Inflammatory macrophage treated with lipopolysaccharide for 1 hour (primary cell): ENCODE measurements at places on chromosomes 7 and 10.
A peak's percentile ranks its signal among the peaks of the same experiment; 100 is the strongest.

- DNase-seq = no peak
Measured at GRCh38 chr10:100072514-100072913, 9.2 kb downstream of the CPN1 start.

DNA sequence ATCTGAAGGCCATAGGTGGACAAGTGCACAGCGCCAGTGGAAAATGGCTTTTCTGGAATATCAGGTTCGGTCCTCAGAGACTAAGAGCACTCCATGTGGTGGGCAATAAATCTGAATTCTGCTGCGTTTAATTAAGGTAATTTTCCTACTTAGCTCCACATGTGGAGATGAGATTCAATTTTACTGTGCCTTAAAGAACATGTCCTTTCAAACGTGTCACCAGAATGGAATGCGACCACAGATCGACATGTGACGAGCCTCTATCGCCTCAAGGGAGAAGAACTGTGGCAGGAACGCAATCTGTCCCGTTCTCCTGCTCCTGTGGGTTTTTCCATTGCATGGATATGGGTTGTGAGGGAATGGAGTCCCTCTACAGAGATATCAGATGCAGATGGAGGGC lies 205.3 kb upstream of the ZNF32 start:
- DNase-seq = no peak

DNA sequence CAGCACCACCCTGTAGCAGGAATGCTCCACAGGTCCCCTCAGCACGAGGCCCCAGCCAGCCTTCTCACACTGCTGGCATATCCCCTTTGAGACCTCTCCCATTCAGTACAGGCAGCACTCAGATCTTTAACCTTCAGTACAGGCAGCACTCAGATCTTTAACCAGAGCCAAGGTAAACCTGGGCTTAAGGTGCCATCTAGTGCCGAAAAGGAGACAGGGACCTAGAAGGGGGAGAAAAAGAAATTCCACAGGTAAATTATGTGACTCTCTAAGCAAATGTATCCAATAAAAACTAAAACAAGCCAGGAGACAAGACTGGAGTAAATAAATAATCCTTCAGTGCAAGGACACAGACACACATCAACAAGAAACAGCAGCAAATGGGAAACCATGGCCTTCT lies 358.6 kb downstream of the PTPRN2 start:
- no peak for DNase-seq

DNA sequence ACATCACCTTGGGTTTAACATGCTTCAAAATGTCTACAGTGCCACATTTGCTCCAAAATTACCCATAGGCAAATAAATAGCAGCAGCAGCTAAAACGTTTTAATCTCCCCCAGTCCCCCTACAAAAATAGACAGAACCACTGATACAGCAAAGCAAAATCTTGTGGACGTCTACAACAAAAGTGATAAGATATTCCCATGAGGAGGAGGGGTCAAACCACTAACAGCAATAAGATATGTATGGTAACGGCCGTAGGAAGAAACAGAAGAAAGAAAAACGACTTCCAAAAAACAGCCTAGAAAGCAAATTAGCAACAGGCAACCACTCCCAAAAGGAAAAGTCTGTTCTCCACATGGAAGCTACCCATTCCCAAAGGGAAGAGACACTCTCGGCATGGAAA lies 34.5 kb upstream of the ST8SIA6 start:
- no peak for DNase-seq

- no peak for DNase-seq
Measured at GRCh38 chr10:20059084-20059835, 243.0 kb downstream of the PLXDC2 start.

DNA sequence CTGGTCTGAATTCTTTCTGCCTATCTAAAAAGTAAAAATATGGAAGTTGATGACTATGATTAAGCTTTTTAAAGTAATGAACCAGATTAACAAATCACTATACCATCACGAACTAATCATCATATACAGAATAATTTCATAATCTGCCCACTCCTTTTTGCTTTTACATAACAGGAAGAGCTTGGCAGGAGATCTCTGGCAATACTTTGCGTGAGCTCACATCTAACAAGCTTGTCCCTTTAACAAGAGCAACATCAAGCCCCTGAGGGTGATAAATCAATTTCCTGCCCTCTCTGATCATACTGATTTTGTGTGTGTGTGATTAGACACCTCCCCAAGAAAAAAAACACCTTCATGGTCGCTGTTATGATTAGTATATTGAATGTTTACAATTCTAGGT lies 143.5 kb upstream of the ASAH2 start:
- peak; percentile 95 for DNase-seq

DNA sequence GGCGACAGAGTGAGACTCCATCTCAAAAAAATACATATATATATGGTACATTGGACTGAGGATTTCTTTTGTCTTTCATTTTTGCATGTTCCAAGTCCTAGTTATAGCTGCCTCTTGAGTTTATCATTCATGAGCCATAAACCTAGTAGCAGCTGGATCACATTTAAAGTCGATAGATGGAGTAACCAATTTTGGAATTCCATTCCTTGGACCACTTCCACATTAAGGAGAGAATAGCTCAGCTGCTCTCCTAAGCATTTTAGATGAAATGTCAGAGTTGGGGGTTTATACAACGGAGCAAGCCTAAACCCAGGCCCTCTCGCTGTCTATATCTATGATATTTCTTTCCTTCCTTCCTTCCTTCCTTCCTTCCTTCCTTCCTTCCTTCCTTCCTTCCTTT lies 141.2 kb downstream of the LYZL1 start:
- no peak for DNase-seq

- DNase-seq = no peak
Measured at GRCh38 chr10:31030260-31030659, 1.4 kb downstream of the ZNF438 start.

DNA sequence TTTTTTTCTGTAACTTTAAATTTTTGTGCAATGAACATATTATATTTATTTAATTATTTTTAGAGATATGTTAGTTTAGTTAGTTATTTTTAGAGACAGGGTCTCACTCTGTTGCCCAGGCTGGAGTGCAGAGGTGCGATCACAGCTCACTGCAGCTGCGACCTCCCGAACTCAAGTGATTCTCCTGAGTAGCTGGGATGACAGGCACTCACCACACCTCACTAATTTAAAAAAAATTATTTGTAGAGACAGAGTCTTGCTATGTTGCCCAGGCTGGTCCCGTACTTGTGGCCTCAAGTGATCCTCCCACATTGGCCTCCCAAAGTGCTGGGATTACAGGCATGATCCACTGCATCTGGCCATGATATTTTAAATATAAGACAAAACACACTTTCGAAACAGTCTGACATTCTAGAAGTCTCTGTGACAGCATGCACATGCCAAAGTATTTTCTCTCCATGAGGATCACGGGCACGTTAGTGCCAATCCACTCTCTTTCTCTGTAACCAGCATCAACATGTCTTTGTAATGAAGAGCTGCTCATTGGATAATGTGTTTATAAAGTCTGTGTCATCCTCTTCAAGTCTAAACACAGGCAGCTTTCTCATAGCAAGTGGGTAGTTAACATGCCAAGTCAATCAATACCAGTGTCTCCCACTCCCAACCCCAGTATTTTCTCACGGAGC lies 137.4 kb downstream of the GLI3 start:
- no peak for DNase-seq

DNA sequence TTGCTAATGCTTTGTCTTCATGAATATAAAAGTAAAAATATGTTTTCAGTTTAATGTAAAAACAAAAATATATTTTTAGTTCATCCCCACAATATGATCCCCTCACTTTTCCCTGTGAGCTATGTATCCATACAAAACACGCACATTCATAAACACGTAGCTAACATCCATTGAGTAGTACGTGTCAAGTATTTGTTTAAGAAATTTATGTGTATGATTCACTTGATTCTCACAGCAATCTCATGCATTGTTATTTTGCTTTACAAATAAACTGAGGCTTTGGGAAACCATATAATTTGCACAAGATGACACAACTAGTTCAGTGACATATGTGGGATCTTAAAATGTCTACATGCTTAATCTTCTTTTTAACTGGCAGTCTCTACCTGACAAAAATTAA lies 329.6 kb upstream of the SEMA3C start:
- no peak for DNase-seq

- no peak for DNase-seq
Measured at GRCh38 chr10:22294694-22295093, 21.5 kb upstream of the COMMD3 start.

DNA sequence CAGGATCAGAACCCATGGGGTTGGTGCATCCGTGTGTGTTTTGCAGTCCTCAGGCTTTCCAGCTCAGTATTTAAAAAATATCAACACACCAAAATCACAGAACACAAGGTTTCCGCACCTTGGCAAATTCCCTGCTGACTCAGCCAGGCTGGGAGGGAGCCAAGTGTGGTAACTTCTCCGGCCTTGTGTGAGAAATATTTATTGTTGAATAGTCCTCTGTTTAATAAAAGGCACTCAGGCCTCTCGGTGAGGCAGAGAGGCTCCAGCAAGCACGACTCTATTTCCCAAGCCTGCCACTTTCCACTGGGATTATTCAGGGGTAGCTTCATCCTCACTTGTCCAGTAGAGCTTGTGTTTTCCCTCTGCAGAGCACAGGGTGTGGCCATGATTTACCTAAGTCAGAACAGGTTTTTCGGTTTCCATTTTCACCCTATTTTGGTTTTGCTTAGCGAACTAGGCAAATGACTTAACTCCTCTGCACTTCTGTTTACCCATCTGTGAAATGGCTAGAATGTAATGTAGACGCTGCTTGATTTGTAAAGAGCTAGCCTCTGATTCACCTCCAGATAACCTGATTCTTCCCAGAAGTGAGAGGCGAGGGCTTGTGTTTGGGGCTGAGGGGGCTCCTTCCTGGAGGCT lies 13.0 kb upstream of the CHST15 start:
- no peak for DNase-seq

DNA sequence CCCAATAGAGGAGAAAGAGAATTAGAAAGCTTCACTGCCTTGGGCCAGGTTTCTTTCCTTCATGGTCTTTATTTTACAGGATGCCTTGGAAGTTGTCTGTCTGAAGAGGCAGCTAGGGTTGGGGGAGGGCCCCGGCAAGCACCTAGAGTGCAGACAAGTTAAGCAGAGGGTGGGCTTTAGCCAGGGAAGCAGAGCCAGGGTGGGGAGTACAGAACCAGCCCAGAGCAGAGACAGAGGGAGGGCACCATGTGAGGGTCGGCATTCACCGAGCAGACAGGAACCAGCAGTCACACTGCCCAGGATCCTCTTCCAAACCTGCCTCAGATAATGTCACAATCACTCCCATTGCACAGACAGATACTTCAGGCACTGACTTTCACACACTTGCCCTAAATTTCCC lies 75.9 kb downstream of the ADARB2 start:
- no peak for DNase-seq

DNA sequence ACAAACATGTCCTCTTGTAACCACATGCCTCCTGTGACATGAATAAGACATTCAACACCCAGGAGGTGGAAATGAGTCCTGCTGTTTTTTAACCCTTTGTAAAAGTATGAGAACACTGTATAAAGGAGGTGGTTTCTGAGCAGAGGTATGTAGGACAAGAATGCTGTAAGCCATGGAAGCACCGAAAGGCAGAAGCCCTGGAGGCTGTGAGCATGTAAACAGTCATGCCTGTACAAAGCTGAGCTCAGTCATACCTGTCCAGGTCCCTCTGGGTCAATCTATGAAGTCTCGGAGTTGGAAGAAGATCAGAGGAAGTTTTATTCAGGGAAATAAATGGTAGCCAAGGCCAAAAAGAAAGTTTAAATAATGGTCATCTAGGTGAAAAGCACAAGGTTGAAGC lies 34.7 kb upstream of the XPNPEP1 start:
- no peak for DNase-seq

DNA sequence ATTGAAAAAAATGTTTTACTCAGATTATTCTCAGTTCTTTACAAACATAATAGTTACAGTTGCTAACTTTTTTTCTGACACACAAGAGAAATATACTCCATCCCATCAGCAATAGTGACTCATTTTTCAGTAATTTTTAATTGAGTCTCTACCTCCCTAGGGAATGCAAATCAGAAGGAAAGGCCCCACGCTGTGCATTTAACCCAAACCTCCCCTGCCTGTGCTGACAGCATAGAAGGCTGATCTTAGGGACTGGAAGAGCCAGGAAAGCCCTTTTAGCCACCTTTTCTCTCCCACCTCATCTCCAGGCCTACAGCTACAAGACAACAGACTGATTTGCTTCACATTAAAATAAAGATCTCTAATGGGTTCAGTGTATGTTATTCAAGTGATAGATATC lies 24.7 kb upstream of the PIK3CG start:
- DNase-seq = no peak
